NCI-H82 (cell line): ENCODE measurements at places on chromosomes 4 and X.

- DNase-seq = no peak
Observed at GRCh38 chr4:140300271-140300970, 73.0 kb upstream of the SCOC start.

GRCh38 chrX:148459343-148459742 lies 41.1 kb upstream of the AFF2 start:
- no peak for DNase-seq

- no peak for DNase-seq
Observed at GRCh38 chr4:81447566-81448229, 24.0 kb downstream of the RASGEF1B start.

DNA sequence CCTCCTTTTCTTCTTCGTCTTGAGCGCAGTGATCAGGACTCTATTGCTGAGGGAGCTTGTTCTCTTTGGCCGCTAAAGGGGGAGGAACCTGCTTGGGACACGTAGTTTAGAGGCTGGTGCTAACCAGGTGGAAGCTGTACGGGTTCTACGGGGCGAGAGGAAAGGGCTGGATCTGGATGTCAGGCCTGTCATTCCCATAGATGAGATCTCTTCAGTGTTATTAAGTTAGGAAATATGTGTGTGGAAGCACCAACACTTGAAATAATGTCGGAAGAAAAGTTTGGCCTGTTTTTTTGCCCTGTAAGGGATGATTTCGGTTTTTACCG lies 643 bp downstream of the SRP72 start:
- peak; percentile 52 for DNase-seq

GRCh38 chrX:69319376-69319775 lies 154.1 kb upstream of the PJA1 start:
- no peak for DNase-seq

- peak; percentile 92 for DNase-seq
Observed at GRCh38 chr4:66197451-66197850, 527.2 kb upstream of the EPHA5 start.

GRCh38 chrX:151177141-151178027 lies 1.0 kb downstream of the GPR50 start:
- no peak for DNase-seq

- DNase-seq = no peak
Observed at GRCh38 chr4:7786517-7786916, 153.1 kb downstream of the AFAP1 start.

GRCh38 chr4:184895012-184895695 lies 69.4 kb upstream of the ACSL1 start:
- no peak for DNase-seq

- DNase-seq = peak; percentile 73
Observed at GRCh38 chr4:101127176-101127790, 220.0 kb downstream of the PPP3CA start.

- DNase-seq = no peak
Observed at GRCh38 chrX:131818297-131818936, 204.7 kb upstream of the STK26 start.

DNA sequence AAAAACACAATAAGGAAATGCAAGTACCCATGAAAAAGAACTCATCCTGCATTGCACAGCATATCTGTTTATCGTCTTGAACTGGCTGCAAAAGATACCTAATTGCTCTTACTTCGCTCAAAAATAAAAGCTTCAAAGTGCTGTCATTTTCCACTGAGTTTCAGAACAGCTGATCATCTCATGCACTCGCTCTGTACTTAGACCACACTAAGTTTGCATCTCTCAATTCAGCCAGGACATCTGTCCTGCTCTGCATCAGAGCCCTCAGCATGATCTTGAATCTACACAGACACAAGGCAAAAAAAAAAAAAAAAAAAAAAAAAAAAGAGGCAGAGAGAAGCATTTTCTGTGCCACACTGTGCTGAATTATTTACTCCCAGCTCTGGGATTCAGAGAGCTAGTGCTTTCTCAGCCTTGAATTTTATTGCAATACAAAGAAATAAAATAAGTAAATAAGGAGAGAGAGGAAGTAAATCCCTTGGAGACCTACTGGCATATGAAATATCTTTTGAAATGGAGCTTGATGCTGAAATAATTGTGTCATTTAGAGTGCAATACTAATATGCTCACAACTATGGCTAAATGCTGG lies 81.3 kb downstream of the PPP1R2C start:
- DNase-seq = no peak

DNA sequence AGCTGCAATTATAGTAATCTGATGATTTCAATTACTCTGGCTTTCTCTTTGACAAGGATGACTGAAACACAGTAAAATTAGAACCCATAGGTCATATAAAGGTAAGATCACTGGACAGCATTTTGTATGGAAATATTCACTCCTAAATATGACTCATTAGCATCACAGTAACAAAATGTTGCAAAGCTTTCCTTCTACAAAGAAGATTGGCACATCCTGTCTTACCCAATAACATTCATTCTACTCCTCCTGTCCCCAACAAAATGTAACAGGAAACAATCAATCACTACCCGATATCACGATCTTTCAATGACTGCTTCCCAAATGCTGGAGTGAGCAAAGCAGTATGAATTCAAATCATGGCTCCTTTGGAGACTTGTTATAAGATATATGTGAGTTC lies 95.3 kb downstream of the FANCB start:
- no peak for DNase-seq

DNA sequence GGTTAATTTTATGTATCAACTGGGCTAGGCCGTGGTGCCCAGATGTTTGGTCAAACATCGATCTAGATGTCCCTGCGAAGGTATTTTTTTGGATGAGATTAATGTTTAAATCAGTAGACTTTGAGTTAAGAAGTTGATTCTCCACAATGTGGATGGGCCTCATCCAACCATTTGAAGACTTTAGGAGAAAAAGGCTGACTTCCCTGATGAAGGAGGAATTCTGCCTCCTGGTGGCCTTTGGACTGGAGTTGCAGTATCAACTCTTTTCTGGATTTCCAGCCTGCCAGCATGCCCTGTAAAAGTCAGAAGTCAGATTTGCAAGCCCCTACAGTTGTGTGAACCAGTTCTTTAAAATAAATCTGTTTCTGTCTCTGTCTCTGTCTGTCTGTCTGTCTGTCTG lies 91.4 kb downstream of the STK32B start:
- peak; percentile 63 for DNase-seq

GRCh38 chrX:74788545-74789086 lies 136.6 kb downstream of the NEXMIF start:
- no peak for DNase-seq

- DNase-seq = no peak
Observed at GRCh38 chr4:37601531-37601930, 84.6 kb downstream of the RELL1 start.

- DNase-seq = no peak
Observed at GRCh38 chr4:184968784-184969201, 49.5 kb upstream of the HELT start.

DNA sequence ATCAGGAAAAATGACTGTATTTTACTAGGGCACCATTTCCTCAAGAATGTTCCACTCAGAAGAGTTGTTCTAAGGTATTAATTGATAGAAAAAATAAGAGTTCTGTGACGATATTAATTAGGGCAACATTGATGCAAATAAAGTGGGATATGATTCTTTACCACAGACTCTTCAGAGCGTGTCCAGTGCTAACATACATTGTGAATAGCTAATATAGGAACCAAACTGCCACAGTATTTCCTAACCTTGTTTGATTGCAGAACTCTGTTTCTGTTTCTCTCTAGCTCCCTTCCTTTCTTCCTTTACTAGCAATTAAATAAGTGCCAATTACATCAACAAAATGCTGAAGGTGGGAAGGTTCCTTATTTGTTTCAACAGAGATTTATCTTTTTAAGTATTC lies 154.1 kb upstream of the CPEB2 start:
- DNase-seq = no peak

- no peak for DNase-seq
Observed at GRCh38 chr4:38715050-38715449, 51.1 kb downstream of the KLF3 start.

DNA sequence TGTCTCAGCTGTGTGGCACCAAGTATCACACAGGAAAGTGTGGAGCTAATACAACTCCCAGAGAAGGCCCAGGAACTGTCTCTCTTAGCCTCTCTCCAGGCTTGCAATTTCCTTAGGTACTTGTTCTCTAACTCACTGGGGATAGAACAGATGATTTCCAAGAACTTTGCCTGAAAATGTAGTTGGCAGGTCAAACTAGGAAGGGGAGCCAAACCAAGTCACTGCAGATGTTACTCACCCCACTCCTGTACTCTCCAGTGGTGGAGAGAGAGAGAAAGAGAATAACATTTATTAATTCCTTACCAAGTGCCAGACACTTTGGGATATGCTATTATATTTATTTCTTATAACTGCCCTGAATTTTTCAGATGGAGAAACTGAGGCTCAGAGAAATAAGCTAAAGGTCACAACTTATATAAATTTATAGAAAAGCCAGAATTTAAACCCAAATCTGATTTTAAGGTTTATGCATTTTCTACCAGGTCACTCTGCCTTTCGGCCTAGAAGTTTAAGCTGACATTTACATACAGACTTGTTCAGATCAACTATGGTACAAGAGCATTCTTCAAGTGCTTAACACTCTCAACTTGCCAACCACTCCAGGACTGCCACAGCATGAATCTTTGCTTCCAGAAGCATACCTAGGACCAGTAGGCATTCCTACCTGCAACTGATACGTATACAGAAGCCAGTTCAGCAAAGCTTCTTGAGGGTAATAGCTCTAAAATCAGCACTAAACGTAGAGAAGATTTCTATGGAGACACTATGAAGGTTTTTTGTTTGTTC lies 248.6 kb upstream of the ETNPPL start:
- DNase-seq = no peak

DNA sequence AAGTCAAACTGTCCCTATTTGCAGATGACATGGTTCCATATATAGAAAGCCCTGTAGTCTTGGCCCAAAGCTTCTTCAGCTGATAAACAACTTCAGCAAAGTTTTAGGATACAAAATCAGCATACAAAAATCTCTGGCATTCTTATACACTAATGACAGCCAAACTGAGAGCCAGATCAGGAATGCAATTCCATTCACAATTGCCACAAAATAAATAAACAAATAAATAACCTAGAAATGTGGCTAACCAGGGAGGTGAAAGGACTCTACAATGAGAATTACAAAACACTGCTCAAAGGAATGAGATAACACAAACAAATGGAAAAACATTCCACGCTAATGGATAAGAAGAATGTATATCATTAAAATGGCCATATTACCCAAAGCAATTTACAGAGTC lies 52.9 kb upstream of the CXCL8 start:
- DNase-seq = no peak

- DNase-seq = no peak
Observed at GRCh38 chr4:156884183-156884582, 87.4 kb downstream of the PDGFC start.

- no peak for DNase-seq
Observed at GRCh38 chr4:24244663-24245490, 339.5 kb downstream of the DHX15 start.

- no peak for DNase-seq
Observed at GRCh38 chrX:45758738-45759397, 558.2 kb upstream of the DIPK2B start.

GRCh38 chrX:132622130-132622529 lies 133.3 kb upstream of the MBNL3 start:
- no peak for DNase-seq

DNA sequence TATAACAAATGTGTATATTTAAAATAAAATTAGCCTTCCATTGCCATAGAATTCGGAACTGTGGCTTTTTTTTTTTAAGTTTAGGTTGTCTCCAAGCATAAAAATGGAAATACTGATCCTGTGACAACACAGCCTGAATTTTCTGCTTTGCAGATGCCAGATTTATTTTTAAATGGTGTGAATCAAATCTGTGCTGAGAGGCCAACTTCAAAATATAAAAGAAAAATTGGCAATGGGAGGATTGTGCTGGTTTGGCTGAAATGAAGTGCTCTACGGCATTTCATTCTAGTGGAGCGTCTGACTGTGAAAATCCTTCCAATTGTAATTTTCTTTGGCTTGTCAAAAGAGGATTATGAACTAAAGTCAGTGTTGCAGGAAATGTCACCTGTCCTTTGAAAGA lies 580.3 kb upstream of the ZFP42 start:
- no peak for DNase-seq

DNA sequence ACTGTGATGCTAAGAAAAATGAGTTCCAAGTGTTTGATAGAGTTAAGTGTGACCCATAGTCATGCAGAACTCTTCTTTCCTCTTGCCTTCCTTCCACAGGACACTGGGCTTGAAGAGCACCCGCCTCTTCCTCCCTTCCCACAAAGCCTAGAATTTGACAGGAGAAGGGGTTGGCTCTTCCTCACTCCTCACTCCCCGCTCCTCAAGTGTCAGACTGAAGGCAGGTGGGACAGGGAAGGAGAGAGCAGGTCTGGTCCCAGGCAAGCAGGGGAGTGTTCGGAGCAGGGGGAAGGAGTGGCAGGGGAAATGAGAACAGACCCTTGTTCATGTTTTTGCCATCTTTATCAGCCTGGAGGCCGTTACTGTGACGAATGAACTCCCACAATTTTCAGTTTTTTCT lies 10.7 kb downstream of the MAGED2 start:
- DNase-seq = no peak

DNA sequence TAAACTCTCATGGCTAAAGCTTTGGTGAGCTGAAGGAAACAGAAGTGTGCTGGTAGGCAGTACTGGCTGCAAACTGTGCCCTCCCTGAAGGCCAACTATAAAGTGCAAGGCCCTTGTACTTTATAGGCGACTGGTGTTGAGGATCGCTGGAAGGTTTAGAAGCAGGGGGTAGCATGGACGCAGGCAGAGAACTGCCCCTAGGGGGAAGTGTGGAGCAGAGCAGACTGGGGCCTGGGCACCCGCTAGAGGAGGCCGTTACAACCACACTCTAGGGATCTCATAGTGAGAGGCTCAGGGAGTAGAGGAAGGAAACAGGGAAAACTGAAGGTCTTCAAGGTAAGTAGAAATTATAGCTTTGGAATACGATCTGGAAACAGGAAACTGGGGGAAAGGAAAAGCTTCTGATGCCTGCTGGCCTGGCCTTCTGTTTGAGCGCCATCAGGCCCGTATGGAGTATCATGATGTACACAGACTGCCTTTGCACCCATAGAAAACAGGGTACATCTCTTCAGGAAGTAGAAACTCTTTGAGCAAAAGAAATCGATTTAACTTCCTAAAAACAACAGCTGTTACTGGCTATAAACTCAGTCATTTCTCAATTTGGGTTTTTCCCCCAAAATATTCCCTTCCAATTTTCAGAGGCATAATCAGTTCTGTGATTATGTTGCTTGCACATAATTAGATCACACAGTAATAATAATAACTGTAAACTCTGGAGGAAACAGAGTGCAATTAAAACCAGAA lies 23.9 kb upstream of the TMSB4X start:
- DNase-seq = peak; percentile 62

DNA sequence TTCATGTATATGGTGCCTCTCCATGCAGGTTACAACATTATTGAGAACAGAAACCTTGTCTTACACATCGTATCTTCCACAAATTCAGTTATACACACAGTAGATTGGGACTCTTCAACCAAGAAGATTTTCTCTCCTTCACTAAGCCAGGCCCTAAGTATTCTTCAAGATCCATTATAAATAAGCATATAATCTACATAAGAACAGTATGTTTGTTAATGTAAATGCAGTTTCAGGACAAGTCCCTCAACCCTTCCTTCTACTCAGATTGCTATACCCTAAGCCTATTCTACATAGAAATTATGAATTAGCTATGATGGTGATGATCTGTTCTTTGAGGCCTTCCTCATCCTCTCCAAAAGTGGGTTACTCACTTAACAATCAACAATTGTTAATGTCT lies 41.2 kb downstream of the COL4A6 start:
- DNase-seq = no peak

GRCh38 chr4:45317276-45317675 lies 590.9 kb upstream of the GNPDA2 start:
- no peak for DNase-seq
